Activated CD4-positive, CD25-positive, alpha-beta regulatory T cell treated with anti-CD3 and anti-CD28 coated beads, Interleukin-2, amount 50 U/mL, for 72 hours (primary cell): ENCODE measurements at places on chromosomes 11 and 22.

DNA sequence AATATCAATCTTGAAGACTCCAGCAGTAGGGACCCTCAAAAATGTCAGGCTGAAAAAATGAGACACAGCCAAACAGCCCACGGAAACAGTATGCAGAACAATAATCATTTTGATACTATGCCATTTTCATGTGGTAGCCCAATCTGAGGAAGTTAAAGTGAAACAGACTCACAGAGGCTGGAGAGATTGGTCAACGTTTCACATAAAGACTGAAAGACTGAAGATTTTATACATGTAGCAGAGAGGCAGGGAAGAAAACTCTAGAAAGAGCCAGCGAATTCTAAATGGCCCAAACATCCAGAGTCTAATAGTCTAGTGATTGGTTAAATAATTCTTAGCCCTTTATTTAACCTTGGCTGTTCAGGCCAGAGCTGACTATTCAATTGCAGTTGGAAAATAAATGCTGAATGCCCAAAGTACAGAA lies 49.4 kb downstream of the MAML2 start:
- no peak for DNase-seq

DNA sequence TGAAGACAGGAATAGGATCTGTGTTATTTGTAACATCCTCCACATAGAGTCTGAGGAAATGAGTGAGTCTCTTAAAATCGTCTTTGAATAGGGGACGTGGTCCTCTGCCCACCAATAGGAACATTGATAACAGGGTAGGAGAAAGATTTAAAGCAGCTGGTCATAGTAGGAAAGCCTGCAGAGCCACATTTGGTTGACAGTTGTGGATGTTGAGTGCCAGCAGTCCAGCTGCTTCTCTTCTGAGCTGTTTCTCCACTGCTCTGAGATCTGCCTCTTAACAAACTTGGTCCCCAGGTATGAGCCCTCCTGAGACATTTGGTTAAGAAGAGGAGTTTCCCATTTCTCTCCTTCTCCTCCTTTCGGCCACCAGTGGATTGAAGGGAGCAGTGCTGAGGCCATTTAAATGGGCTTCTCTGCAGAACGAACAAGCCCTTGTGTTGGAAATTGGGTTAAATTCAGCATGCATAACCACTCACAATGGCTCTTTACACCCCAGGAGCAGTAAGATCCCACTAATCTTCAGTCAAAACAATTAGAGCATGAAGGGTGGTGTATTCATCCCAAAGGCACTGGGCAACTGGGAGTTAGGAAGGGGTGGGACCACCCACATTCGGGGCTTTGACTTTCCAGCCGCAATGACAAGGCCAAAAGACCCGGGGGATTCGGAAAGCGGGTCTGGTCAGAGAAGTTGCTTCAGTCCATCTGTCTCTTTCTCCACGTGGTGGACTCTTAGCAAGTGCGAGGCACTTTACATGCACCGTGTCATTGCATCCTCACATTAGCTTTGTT lies 32.3 kb downstream of the MIAT start:
- DNase-seq: no peak

DNA sequence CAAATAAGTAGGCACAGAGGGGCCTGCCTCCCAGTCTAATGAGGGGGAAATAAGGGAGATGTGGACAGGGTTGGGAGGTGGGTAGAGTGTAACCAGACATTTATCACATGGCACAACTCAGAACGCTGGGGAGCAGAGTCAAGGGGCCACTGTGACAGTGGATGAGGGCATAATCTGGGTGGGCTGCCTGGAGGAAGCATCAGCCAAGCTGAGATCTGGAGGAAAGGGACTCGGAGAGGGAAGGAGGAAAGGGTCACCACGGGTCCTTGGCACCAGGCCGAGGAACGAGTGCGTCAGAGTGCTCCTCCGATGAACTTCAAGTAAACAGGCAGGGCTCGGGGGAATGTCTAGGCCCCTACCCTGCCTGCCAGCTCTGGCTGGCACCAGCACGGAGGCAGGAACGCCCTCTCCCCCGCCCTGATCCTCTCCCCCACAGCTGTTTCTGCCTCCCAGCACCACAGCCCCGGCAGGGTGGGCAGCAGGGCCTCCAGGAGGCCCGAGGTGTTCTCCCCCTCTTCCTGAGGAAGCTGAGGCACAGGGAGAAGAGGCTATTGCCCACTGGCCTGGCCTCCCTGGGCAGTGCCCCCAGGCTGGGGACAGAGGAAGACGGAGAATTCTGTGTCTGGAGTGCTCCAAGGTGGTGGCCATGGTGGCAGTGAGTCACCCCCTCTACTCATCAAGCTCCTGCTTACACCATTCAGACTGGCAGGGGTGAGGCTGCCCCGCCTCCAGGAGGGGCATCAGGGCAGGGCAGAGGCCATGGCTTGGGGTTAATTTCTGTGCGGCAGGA lies 4.2 kb downstream of the ALDH3B1 start:
- DNase-seq: no peak

- DNase-seq: no peak
These were observed 93.2 kb upstream of the RTL6 start for GRCh38 chr22:44591146-44591790.

GRCh38 chr11:33734441-33735270 lies 1.6 kb downstream of the CD59 start:
- DNase-seq: no peak

- DNase-seq: no peak
These were observed 94.2 kb downstream of the PTPRJ start for GRCh38 chr11:48074425-48075181.

DNA sequence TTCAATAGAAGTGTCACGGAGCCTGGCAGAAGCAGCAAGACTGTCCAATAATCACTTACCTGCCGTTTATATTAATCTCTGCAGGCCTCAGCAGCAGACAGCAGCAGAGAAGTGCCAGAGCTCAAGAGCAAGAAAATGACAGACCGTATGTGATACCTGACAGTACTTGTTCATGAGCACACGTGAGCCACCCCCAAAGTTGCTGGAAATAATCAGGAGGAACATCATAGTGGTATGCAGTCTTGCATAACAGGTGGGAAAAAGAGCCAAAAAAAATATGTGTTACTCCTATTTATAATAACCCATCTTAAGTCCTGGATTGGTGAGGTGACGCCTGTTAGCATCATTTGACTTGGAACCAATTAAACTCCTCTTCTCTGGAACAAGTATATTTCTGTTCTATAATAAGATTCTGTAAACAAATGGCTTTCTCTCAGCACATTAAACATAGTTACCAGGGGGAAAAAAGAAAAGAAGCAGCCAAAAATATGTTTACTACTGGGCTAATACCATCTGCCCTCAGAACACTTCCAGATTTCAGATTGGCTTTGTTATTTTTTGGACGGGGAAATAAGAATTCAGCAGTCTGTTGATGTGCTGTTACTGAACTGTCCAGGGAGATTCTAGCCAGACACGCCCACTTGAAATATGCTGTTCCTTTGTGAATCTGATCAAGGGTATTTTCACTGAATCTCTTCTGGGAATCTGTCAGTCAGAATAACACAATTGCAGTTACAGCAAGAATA lies 7.9 kb upstream of the SLN start:
- DNase-seq: no peak

DNA sequence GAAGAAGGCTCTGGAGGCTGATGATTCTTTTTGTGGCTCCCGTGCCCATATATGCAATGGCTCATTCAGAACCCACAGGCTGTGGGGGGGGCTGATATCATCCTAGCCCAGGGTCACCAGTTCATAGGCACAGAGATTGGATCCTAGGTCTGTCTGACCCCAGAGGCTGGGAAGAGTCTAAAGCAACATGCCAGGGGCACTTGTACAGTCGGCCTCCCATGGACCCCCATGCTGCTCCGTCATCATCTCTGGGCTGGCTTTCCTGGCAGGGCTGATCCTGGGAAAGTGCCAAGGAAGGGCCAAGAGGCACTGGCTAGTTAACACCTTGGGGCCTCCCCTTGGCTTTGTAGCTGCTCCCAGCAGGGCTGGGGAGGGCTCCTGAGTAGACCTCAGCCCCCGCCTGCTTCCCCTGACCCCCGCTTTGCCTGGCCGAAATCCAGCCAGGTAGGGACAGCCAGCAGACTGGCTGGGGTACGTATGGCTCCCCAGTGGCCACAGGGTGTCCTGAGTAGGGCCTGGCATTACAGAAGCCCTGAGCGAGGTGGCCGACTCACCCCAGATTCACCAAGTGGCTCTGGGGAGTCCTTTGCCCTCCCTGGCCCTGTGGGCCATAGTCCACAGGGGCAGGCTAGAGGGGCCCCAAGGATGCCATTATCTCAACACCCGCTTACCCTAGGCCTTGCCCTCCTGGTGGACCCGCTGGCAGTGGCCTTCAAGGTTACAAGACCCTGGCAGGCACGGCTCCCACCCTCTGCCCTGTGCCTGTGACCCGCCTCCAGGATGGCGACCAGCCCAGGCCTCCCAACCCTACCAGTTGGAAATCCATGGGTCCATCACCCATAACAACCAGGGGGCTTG lies 22.5 kb downstream of the FADS3 start:
- DNase-seq: no peak

- no peak for DNase-seq
These were observed 712.4 kb downstream of the TBC1D22A start for GRCh38 chr22:47474895-47475294.

DNA sequence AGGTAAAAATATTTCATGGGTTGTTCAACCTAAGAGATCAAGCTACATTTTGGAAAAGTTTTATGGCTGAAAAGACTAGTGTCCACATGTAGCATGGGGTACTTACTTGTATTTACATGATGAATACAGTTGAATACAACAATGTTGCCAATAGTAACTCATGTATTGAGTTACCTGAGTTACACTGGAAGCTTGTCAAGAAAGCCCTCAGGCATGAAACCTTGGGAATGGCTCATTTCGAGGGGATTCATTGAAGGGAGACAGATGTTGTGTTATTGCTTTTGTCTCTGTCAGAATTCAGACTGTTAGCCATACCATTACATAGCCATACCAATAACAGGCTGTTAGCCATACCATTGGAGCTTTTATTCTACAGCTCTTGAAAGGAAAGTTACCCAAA lies 9.2 kb downstream of the OR51F2 start:
- no peak for DNase-seq

- DNase-seq: no peak
These were observed 33.3 kb downstream of the KIAA1671 start for GRCh38 chr22:24985826-24986214.

GRCh38 chr11:130180491-130180890 lies 20.9 kb downstream of the ST14 start:
- DNase-seq: no peak

DNA sequence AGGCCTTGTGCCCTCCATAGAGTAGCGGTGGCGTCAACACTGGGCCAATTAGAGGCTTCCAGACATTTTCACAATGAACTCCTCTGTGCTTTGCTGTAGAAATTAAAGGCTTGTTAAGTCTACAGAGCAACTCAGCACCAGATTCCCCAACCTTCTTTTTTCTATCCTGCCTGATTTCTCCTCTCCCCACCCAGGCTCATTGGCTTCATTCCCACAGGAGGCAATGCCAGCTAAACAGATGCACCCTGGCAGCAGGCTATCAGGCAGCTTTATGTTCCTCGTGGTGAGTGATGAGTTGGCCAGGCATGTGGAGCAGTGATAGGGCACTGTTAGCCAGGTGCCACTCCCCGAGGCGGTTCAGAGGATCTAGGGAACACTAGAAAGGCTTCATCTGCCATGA lies 4.8 kb downstream of the DIXDC1 start:
- DNase-seq: no peak

DNA sequence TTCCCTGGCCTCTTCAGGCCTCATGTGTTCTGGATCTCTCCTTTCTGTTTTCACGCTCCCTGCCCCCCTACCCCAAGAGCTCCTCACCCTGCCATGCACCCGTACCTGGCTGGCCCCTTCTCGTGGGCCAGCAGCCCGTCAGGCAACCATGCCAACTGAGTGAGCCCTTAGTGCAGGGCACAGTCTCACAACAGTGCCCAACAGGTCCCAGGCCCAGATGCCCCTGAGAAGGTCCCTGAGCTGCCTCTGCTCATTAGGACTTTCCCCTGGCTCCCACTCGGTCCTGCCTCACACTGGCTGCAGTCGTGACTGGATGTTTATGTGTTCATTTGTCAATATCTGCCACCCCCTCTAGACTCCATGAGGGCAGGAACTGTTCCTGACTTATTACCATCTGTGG lies 44.8 kb upstream of the IGSF9B start:
- no peak for DNase-seq

DNA sequence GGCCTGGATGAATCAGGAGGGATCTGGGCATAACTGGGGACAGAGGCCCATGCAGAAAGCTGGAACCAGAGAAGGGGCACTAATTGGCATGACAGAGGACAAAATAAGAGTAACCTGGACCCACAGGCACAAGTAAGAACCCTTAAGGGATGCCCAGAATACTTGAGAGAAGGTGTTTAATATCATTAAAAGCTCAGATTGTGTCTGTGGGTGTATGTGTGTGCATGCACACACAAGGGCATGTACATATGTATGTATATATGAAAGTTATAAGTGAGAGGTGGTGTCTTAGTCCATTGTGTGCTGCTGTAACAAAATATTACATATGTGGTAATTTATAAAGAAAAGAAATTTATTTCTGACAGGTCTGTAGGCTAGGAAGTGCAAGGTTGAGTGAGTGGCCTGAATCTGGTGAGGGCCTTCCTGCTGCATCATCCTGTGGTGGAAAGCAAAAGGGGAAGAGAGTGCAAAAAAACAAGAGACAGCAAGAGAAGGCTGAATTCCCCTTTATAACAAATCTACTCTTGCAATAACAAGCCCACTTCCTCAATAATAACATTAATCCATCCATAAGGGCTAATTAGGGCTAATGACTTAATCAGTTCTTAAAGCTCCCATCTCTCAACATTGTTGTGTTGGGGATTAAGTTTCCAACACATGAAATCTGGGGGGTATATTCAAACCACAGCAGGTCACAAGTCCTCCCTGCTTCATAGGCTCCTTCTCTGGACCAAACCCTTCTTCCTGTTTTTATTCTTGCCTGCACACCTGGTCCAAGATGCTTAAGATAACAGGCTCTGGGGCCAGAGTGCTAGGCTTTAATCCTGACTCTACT lies 68.3 kb upstream of the POU2AF2 start:
- DNase-seq: no peak

- DNase-seq: no peak
These were observed 10.6 kb downstream of the MMP20 start for GRCh38 chr11:102614485-102614884.

DNA sequence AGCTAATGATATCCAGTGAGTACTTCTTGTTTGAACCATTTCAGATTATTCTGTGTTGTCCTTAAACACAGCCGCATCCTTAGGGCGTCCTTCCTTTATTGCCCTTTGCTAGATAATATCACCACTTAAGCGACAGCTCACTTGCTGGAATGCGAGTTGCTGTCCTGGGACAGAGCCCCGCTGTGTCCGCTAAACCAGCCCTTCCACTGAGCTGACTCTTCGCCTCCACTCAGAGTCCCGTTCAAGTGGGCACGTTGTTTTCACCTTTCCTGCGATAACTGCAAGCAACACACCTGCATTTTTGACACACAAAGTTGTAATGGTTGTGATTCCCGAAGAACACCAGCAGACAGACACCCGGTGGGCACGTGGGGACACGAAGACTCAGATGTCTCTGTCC lies 140.0 kb downstream of the TBC1D22A start:
- DNase-seq: no peak

- DNase-seq: no peak
These were observed 44.7 kb upstream of the SLN start for GRCh38 chr11:107756553-107756952.

GRCh38 chr11:1090600-1091331 lies 16.1 kb downstream of the MUC2 start:
- no peak for DNase-seq
